ENCODE measurements at places on chromosomes 1 and 21. TPM values are rescaled to one million over a fixed set of nuclear protein-coding genes. Genes with fewer than 3 reads are reported as not detected.
A peak's percentile ranks its signal among the peaks of the same experiment; 100 is the strongest.

GRCh38 chr1:234970401-234970730 lies 158.3 kb downstream of the TOMM20 start:
- peaks cover 36% of the 10 kb centered on the region for H3K4me1 ChIP-seq
- no peak overlapping the region for H3K4me3 ChIP-seq
- DNase-seq: no peak
- no peak overlapping the region for H3K27ac ChIP-seq
- H3K36me3 ChIP-seq: no peaks in the 10 kb centered on the region

DNA sequence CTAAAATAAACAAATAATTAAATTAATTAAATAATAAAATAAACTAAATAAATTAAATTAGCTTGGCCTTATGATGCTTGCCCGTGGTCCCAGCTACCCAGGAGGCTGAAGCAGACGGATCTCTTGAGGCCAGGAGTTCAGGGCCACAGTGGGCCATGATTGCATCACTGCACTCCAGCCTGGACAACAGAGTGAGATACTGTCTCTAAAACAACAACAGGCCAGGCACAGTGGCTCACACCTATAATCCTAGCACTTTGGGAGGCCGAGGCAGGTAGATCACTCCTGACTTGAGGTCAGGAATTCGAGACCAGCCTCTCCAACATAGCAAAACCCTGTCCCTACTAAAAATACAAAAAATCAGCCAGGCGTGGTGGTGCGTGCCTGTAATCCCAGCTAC lies 12.2 kb upstream of the PINK1 start:
- H3K36me3 ChIP-seq: no peaks in the 10 kb centered on the region
- H3K27me3 ChIP-seq: peaks cover 10% of the 10 kb centered on the region
- no peak overlapping the region for H3K27ac ChIP-seq
- no peaks in the 10 kb centered on the region for H3K4me1 ChIP-seq
- no peak for DNase-seq

GRCh38 chr1:6438047-6438525 lies 13.5 kb downstream of the ESPN start:
- peaks cover 54% of the 10 kb centered on the region for H3K27me3 ChIP-seq
- no peak overlapping the region for H3K27ac ChIP-seq
- no peak overlapping the region for H3K4me3 ChIP-seq
- peaks cover 21% of the 10 kb centered on the region for H3K4me1 ChIP-seq
- peak; percentile 64 for DNase-seq

SPRR4 gene
- total RNA-seq: not detected

GRCh38 chr1:202762019-202762418 lies 46.2 kb downstream of the KDM5B start:
- no peak for DNase-seq
- no peak overlapping the region for H3K4me3 ChIP-seq
- H3K36me3 ChIP-seq: peaks cover 6% of the 10 kb centered on the region
- no peak overlapping the region for H3K27ac ChIP-seq
- no peaks in the 10 kb centered on the region for H3K27me3 ChIP-seq

DNA sequence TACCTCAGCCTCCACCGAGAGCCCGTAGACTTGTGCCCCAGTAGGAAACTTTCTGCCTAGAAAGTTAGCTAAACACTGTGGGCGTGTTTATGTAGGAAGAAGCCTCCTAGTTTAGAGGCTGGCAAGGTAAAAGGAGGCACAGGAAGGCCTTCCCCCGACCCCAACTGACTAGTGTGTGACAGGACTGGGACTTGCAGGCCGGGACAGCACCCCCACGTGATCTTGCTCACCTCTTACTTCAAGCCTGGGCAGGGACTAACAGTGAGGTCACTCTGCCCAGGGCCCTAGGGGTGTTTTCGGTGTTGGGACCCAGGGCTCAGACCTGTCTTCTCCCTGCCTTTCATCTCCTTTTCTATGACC lies 392 bp upstream of the TAGLN2 start:
- H3K27me3 ChIP-seq: no peaks in the 10 kb centered on the region
- peak overlapping the region; percentile 99 for H3K27ac ChIP-seq
- peak overlapping the region; percentile 91 for H3K4me3 ChIP-seq
- H3K36me3 ChIP-seq: no peaks in the 10 kb centered on the region
- peak; percentile 23 for DNase-seq

- no peaks in the 10 kb centered on the region for H3K4me1 ChIP-seq
- H3K27ac ChIP-seq: no peak overlapping the region
- DNase-seq: no peak
- no peak overlapping the region for H3K4me3 ChIP-seq
- no peaks in the 10 kb centered on the region for H3K36me3 ChIP-seq
Observed at GRCh38 chr1:66739401-66740157, 12.7 kb upstream of the DYNLT5 start.

CITED4 gene
- 28.4 TPM for total RNA-seq

- H3K27me3 ChIP-seq: no peaks in the 10 kb centered on the region
- H3K4me3 ChIP-seq: no peak overlapping the region
- no peaks in the 10 kb centered on the region for H3K36me3 ChIP-seq
- H3K4me1 ChIP-seq: no peaks in the 10 kb centered on the region
Observed at GRCh38 chr21:43639470-43640353, 19.6 kb downstream of the HSF2BP start.

- no peaks in the 10 kb centered on the region for H3K4me1 ChIP-seq
- H3K27ac ChIP-seq: no peak overlapping the region
- DNase-seq: no peak
- no peak overlapping the region for H3K4me3 ChIP-seq
- no peaks in the 10 kb centered on the region for H3K36me3 ChIP-seq
Observed at GRCh38 chr1:98651116-98651632, 10.3 kb upstream of the SNX7 start.

CATSPERE gene
- total RNA-seq: 0.79 TPM

PI4KB gene
- total RNA-seq: 69.7 TPM

DNA sequence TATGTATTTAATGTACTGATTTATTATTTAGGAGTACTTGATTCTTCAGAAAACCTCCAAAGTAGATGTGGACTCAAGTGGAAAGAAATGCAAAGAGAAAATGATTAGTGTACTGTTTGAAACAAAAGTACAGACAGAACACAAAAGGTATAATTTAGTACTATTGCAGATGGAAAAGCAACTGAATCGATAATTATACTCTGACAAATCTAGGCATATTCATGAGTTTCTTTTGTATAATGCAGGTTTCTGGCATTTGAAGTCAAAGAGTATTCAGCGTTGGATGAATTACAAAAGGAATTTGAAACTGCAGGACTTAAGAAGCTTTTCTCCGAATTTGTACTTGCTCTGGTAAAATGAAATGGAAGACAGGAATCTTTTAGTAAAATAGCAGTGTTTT lies 12.5 kb downstream of the RWDD3 start:
- DNase-seq: no peak
- no peak overlapping the region for H3K27ac ChIP-seq
- H3K4me3 ChIP-seq: no peak overlapping the region

GRCh38 chr1:154129391-154129970 lies 25.4 kb downstream of the NUP210L start:
- DNase-seq: no peak
- no peak overlapping the region for H3K27ac ChIP-seq
- no peaks in the 10 kb centered on the region for H3K27me3 ChIP-seq
- no peaks in the 10 kb centered on the region for H3K4me1 ChIP-seq
- no peaks in the 10 kb centered on the region for H3K36me3 ChIP-seq

GRCh38 chr1:47645151-47645550 lies 207.3 kb downstream of the FOXD2 start:
- H3K27me3 ChIP-seq: peaks cover 22% of the 10 kb centered on the region
- H3K27ac ChIP-seq: no peak overlapping the region
- no peak overlapping the region for H3K4me3 ChIP-seq
- no peaks in the 10 kb centered on the region for H3K36me3 ChIP-seq
- no peaks in the 10 kb centered on the region for H3K4me1 ChIP-seq
- DNase-seq: no peak

SPRR2E gene
- not detected for total RNA-seq

- no peak overlapping the region for H3K4me3 ChIP-seq
- no peak for DNase-seq
Observed at GRCh38 chr1:2590233-2591141, 3.9 kb downstream of the PRXL2B start.

DNA sequence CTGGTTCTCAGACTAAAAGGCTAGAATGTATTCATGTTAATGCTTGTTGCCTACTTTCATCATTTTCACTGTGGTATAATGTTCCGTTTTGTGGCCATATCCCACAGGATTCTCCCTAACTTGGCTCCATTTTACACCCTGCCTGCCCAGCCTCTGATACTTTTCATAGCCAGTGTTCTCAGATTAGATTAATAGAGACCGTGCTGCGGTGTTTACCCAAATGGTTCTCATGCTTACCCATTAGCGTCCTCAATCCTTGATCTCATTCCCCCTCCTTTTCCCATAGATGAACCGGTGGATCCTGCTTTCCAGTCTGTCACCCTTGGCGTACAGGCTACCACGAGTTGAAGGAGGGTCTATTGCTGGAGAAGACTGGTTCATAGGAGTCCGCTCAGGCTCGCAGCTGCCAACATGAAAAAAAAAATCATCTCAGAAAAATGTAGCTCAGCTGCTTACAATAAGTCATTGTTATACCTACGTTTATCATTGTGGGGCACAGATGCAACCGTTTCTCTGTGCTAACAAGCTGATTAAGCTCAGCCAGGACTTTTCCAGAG lies 78.7 kb downstream of the SETD4 start:
- no peak overlapping the region for H3K4me3 ChIP-seq
- DNase-seq: no peak
- peaks cover 5% of the 10 kb centered on the region for H3K27me3 ChIP-seq

MYCL gene
- total RNA-seq: 0.38 TPM

SH2D1B gene
- 1.5 TPM for total RNA-seq

PLPPR4 gene
- not detected for total RNA-seq

DNA sequence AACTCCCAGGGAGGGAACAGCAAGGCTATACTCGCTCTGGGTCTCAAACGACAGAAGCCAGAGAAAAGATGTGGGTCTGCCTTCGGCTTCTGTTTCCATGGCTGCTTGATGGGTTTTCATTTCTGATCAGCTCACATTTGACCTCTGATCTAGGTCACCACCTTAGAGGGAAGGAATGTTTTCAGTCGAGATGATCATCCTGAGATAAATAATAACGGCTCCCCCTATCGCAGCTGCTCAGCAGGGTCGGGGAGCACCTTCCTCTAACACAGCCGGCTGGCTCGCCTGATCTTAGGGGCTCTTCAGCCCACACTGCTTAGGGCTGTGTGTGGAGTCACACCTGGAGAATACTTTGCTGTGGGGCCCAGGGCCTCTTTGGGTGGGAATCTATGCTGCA lies 53.1 kb upstream of the ZNF648 start:
- H3K4me3 ChIP-seq: no peak overlapping the region
- no peak overlapping the region for H3K27ac ChIP-seq
- H3K4me1 ChIP-seq: no peaks in the 10 kb centered on the region
- no peaks in the 10 kb centered on the region for H3K36me3 ChIP-seq

- no peak overlapping the region for H3K27ac ChIP-seq
- DNase-seq: no peak
- no peaks in the 10 kb centered on the region for H3K4me1 ChIP-seq
- no peak overlapping the region for H3K4me3 ChIP-seq
- H3K36me3 ChIP-seq: no peaks in the 10 kb centered on the region
Observed at GRCh38 chr21:15138490-15138889, 73.7 kb upstream of the NRIP1 start.

- H3K4me3 ChIP-seq: no peak overlapping the region
- H3K27ac ChIP-seq: no peak overlapping the region
- no peaks in the 10 kb centered on the region for H3K27me3 ChIP-seq
- peaks cover 15% of the 10 kb centered on the region for H3K4me1 ChIP-seq
- no peaks in the 10 kb centered on the region for H3K36me3 ChIP-seq
Observed at GRCh38 chr1:154764181-154764580, 105.9 kb downstream of the KCNN3 start.

SPRR3 gene
- total RNA-seq: not detected

- peak overlapping the region; percentile 82 for H3K4me3 ChIP-seq
- H3K4me1 ChIP-seq: peaks cover 4% of the 10 kb centered on the region
- H3K27me3 ChIP-seq: no peaks in the 10 kb centered on the region
- H3K36me3 ChIP-seq: peaks cover 4% of the 10 kb centered on the region
- DNase-seq: peak; percentile 32
Observed at GRCh38 chr1:44212355-44213221, 683 bp upstream of the DMAP1 start.

DNA sequence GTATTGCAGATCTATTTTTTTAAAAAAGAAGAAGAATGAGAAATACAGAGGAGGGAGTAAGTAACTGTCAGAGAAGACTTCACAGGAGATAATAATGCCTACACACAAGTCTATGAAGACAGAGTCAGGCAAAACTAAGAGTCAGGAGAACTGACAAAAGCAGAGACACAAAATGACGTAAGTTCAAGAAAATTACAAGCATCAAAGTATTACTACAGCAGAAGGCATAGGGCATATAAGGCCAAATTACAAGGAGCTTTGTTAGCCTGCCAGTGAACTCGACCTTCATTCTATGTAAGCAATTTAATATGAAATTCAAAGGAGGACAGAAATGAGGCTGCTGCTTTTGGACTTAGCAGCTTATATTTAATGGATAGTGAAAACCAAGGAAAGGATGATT lies 23.7 kb downstream of the FAF1 start:
- no peaks in the 10 kb centered on the region for H3K36me3 ChIP-seq
- H3K4me1 ChIP-seq: no peaks in the 10 kb centered on the region
- H3K27me3 ChIP-seq: no peaks in the 10 kb centered on the region
- H3K27ac ChIP-seq: no peak overlapping the region
